Right cardiac atrium (tissue), 5 donors: ENCODE measurements at places on chromosomes 6 and 20.

DNA sequence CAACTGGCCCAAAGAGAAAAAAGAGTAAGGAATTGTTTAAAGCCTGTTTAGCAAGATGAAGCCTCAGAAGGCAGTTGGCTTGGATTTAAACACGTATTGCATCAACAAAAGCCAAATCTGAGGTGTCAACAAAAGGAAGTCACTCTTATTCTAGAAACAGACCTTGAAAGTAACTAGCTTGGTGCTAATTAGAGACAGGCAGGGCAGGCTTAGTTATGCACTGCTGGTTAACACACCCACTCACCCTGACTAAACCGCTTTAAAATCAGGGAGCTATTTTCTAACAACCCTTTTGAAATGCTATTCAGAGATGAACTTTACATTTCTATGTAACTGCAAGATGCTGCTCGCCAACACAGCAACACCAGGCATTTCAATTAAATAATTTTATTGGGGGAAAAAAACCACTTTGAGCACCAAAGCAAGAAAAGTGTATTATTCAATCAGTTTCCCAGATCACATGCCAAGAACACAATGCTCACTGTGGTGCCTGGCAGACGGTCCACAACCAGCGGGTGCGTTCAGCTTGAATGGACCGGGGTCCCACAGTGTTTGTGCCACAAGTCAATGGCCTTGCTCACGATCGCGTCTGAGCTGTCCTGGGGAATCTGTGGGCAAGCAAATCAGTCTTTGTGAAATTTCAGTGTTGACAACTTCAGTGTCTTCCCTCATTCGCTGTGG lies 23.6 kb downstream of the TBC1D7 start:
- DNase-seq: no peak

DNA sequence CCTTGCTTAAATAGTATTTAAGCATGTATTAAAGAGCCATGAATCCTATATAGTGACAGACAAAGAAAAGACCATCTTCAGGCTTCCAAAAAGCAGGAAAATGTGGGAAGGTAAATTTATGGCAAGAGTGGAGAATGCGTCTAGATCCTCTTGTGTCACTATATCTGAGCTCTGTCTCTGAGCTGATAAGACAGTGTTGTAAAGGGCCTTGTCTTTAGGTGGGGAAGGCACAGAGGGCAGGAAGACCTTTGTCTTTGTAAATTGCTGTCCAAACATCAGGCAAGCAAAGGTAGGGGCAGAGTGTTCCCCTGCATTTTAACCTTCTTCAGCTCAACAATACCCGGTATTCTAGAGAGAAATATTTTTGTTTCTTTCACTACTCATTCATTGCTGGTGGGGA lies 33.9 kb upstream of the MBOAT1 start:
- no peak for DNase-seq

DNA sequence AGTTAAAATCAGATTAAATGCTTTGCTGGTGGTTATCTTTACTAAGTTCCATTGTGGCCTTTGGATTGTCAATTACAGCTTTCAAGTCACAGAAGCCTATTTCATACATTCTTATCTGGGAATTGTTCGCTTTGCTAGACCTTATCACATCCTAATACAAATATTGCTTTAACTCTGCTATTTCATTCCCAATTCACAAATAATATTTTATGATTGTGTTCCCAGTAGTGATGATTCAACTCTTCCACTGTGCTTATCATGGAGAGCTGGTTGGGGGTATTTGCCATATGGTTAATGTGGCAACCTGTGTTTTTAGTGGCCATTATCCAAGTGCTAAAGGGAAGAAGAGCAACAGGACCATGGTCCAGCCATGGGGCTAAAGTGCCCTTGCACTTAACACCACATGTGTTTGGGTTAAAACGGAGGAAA lies 72.9 kb upstream of the GLP1R start:
- DNase-seq: no peak

- no peak for DNase-seq
Observed at GRCh38 chr20:21920211-21920610, 214.7 kb downstream of the PAX1 start.

DNA sequence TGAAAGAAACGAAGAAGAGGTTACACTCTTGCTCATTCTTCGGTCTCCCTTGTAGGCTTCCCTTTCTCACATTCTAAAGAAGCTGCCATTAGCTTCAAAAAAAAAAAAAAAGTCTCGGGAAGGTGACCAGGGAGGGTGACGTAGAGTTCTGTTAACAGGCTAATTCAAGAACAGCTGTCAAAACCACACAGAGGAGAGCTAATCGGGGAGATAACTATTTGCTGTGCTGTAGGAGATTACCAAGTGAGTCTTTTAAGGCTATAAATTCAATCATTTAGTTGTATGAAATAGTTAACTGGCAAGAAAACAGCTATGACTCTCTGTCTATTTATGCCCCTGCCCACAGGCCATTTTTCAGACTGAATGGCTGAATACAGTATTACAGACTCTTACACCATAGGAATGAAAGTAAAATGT lies 256.8 kb downstream of the SYNE1 start:
- no peak for DNase-seq

- no peak for DNase-seq
Observed at GRCh38 chr6:90388395-90388794, 91.8 kb upstream of the BACH2 start.

DNA sequence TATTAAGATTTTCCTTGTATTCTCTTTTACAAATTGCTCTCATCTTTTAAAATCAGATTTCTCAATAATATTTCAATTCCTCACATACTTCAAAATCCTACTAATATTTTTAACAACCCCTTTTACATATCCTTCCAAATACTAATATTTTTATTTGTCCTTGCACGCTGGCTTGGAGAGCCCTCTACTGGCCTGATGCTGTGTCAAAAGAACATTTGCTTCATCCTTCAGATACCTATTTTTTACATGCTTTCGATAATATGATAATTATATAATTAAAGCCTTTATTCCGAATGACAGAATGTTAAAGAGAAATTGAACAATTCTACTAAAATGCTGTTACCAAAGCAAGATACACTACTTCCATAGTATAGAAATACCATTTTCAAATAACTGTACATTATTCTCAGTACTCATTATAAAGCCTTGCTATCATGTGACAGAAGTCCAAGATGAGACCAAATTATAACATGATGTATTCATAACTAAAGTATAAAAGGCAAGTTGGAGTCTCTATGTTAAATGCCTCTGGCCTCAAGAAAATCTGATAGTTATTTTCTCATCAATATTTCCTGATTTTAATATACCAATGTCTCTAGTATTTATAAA lies 39.0 kb upstream of the PLN start:
- DNase-seq: peak; percentile 58

DNA sequence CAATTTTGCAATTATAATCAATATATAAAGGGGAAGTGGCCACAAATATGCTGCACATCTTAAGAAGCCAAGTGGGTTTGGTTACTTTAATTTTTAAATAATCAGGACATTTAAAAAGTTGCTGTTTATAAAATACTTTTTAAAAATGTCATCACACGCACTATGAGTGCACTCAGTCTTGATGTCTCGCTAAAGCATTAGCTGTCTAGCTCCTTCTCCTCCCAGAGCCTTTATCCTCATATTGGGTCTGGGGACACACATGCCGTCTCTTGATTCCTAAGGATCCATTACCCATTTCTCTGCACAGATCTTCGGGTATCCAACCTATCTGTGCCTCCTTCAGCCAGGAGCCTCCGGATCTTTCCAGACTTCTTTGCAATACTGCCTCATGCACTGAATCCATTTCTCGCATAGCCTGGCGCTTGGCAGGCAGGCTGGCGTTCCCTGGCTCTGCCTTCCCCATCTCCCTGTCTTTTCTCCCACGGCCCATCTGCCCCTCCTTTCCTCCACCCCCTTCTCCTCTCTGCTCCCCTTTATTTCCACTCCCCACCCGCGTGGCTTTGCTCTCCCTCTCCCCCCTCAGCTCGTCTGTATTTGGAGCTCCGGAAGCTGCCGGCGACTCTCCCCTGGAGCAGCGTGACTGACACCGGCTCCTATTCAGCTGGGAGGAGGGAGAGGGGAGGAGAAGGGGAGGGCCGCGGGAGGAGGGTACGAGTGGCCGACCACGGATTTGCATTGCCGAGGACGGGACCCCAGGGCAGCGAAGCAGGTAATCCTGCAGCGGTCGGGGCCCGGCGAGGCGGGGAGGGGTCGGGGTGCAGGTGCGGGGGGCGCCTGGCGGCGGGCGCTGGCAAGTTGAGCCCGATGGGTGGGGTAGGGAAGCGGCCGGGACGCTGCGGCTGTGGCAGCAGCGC lies at the start of gene CAP2:
Gene CAP2 (plus strand): TSS at position 618 of the 914 bp plus-strand sequence. CDS start 27,961 bp downstream, outside the sequence.
- DNase-seq: peak; percentile 61

DNA sequence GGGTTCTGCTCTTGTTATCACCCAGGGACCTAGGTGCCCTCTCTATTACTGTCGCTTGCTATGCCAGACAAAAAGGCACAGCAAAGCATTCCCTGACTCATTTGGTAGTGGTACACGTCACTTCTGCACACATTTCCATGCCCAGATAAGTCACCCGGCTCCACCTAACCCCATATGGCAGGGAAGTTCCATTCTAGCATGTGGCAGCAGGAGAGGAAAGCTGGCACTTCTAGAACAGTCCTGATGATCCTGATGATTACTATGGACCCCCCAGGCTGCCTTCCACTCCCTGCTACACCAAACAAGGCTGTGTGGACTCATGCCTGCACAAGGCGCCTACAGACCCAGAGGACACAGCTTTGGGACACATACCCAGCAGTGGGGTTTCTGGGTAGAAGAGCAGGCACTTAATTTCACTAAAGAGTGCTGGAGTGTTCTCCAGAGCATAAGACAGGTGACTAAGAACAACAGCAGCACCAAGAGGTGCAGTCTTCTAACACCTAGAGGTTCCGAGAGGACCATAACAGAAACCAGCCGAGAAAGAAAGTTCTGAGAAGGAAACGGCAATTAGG lies 53.5 kb upstream of the NELFCD start:
- DNase-seq: no peak

GRCh38 chr20:57276221-57276620 lies 9.8 kb upstream of the BMP7 start:
- no peak for DNase-seq

GRCh38 chr6:130366107-130367005 lies 539 bp downstream of the TMEM200A start:
- DNase-seq: peak; percentile 59

- DNase-seq: no peak
Observed at GRCh38 chr6:28280595-28281287, 631 bp upstream of the PGBD1 start.

- no peak for DNase-seq
Observed at GRCh38 chr20:46575937-46576461, 25.5 kb upstream of the OCSTAMP start.

GRCh38 chr20:51635680-51636079 lies 93.2 kb upstream of the NFATC2 start:
- no peak for DNase-seq

GRCh38 chr20:300345-300990 lies 3.1 kb downstream of the ZCCHC3 start:
- DNase-seq: no peak

DNA sequence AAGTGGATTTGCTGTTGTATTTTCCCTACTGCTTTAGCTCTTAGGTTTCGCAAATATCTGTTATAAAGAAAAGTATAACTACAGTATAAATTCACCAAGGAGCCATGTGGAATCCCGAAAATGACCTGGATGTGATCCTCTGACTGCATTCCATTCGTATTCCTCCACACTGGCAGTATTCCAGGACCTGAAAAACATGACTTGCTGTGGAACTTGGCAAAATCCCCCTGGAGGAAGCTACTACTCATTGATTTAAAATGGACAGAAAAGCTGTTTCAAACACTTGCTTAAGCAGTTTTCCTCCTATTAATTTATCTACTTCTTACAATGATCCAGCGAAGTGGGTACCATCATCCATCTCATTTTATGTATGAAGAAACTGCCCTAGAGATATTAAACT lies 13.3 kb upstream of the ENPP5 start:
- no peak for DNase-seq

- no peak for DNase-seq
Observed at GRCh38 chr6:38043259-38043753, 223.8 kb downstream of the ZFAND3 start.

DNA sequence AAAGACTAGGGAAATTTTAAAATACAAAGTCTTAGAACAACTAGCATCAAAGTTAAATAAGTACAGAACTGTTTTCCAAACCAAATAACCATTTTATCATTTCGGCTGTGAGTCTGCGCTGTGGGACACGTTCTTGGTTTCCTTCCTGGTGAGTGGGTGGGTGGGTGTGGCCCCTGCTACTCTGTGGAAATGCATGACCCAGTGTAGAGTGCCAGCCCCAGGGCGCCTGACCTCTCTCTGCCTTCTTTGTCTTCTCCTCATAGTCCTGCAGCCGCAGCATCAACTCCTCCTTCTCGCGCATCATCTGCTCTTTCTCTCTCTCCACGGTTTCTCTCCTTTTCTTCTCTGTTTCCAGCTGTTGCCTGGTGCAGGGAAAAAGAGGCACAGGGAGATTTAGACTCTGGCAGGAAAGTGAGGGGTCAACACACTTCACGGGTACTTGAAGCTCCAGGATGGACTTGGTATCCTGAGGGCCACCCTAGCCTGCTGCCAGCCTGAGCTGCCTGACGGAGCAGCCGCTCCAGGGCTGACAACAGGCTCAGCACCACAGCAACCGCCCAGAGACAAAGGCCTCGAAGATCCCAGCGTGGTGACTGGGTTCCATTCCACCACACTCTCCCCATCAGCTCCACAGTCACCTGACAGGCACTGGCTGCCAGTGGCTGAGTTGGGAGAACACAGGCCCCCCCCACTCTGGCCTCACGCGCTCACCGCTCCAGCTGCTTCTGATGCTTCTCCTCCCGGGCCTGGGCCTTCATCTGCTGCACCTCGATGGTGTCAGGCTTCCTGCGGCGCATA lies 48.4 kb downstream of the EZR start:
- peak; percentile 91 for DNase-seq

GRCh38 chr6:91480402-91480801 lies 893.5 kb upstream of the MAP3K7 start:
- DNase-seq: no peak

- no peak for DNase-seq
Observed at GRCh38 chr20:62860924-62861691, 514 bp downstream of the TCFL5 start.

GRCh38 chr6:124962639-124963415 lies 590 bp downstream of the RNF217 start:
- DNase-seq: peak; percentile 79

GRCh38 chr20:16308754-16309153 lies 264.5 kb downstream of the KIF16B start:
- DNase-seq: no peak

DNA sequence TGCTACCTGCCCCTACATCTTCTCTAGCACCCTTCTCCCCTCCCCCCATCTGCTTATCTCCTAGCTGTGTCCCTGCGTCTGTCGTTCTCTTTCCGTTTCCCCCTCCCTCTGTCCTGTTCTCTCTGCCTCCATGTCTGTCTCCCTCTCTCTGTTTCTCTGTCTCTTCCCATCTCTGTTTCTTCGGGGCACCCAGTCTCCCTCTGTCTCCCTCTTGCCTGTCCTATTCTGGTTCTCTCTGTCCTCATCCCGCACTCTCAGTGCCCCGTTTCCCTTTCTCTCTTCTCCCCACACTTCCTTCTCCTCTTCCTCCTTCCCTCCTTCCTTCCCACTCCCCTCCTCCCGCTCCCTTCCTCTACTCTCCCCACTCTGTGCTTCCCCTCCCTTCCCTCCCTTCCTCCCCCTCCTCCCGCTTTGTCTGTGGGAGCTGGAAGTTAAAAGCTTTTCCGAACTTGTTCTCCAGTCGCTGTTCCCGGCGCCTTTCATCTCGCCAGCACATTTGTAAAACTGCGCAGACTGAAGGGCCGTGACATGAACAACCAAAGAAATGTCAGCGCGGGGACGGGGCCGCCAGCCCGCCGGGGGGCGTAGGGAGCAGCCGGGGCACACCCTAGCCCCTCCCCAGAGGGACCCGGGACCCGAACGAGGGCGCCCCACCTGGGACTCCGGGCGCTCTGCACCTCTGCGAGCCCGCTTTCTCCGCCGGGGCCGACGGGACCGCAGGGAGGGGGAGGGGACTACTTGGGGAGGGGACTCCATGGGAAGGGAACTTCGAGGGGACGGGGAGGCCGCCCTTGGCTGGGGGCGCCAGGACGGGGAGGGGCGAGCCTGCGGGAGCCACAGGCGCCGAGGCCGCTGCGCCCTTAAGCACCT lies 4.0 kb upstream of the CDH22 start:
- DNase-seq: no peak
